Type B pancreatic cell (in vitro differentiated cells): ENCODE measurements at places on chromosomes 4 and X. TPM values are rescaled to one million over a fixed set of nuclear protein-coding genes. Genes with fewer than 3 reads are reported as not detected.

KLF8 gene
- total RNA-seq: 11.7 and 30.7 TPM in 2 replicates

GNRHR gene
- not detected in 2 replicates for total RNA-seq

SYNPO2 gene
- total RNA-seq: 20.1 and 22.9 TPM in 2 replicates

CT55 gene
- total RNA-seq: not detected in 2 replicates

DUSP21 gene
- total RNA-seq: not detected in 2 replicates

APLN gene
- total RNA-seq: 1.0 and 1.2 TPM in 2 replicates

CPZ gene
- total RNA-seq: 4.9 and 12.6 TPM in 2 replicates

ZMAT1 gene
- total RNA-seq: 1.6 and 4.7 TPM in 2 replicates

NALF2 gene
- 1.8 and 3.4 TPM in 2 replicates for total RNA-seq

USP51 gene
- 3.5 and 8.9 TPM in 2 replicates for total RNA-seq

MEPE gene
- total RNA-seq: not detected in 2 replicates

NMU gene
- total RNA-seq: 7.5 and 19.4 TPM in 2 replicates

CENPVL2 gene
- 0.33 and 0.85 TPM in 2 replicates for total RNA-seq

TMEM35A gene
- total RNA-seq: 3.0 and 5.6 TPM in 2 replicates

RTL5 gene
- total RNA-seq: 16.1 and 21.9 TPM in 2 replicates

HHIP gene
- 5.6 and 29.6 TPM in 2 replicates for total RNA-seq

JCHAIN gene
- not detected in 2 replicates for total RNA-seq

UGT2B10 gene
- total RNA-seq: 0.17 and 0.45 TPM in 2 replicates

IL2 gene
- total RNA-seq: not detected in 2 replicates

FREM3 gene
- 0.31 and 1.1 TPM in 2 replicates for total RNA-seq

ZNF711 gene
- total RNA-seq: 14.6 and 25.7 TPM in 2 replicates

HPGDS gene
- not detected in 2 replicates for total RNA-seq

S100P gene
- total RNA-seq: 58.9 and 80.8 TPM in 2 replicates

F11 gene
- total RNA-seq: 0.72 and 1.0 TPM in 2 replicates

HTR2C gene
- total RNA-seq: 0.34 and 0.71 TPM in 2 replicates

NAP1L3 gene
- 8.4 and 25.1 TPM in 2 replicates for total RNA-seq

GPC4 gene
- total RNA-seq: 20.9 and 69.0 TPM in 2 replicates

MAGEA6 gene
- not detected in 2 replicates for total RNA-seq

IL21 gene
- not detected in 2 replicates for total RNA-seq

TMPRSS11B gene
- 1.0 and 3.1 TPM in 2 replicates for total RNA-seq

SSX1 gene
- total RNA-seq: not detected in 2 replicates

SYTL5 gene
- 2.2 and 3.5 TPM in 2 replicates for total RNA-seq

GATA1 gene
- total RNA-seq: not detected in 2 replicates

MAGEA1 gene
- total RNA-seq: not detected in 2 replicates

PAGE1 gene
- total RNA-seq: not detected in 2 replicates

MAGEA10 gene
- not detected in 2 replicates for total RNA-seq

EXOC1L gene
- total RNA-seq: not detected in 2 replicates
